ENCODE measurements at places on chromosomes 11 and 22. TPM values are rescaled to one million over a fixed set of nuclear protein-coding genes. Genes with fewer than 3 reads are reported as not detected.
A peak's percentile ranks its signal among the peaks of the same experiment; 100 is the strongest.

DNA sequence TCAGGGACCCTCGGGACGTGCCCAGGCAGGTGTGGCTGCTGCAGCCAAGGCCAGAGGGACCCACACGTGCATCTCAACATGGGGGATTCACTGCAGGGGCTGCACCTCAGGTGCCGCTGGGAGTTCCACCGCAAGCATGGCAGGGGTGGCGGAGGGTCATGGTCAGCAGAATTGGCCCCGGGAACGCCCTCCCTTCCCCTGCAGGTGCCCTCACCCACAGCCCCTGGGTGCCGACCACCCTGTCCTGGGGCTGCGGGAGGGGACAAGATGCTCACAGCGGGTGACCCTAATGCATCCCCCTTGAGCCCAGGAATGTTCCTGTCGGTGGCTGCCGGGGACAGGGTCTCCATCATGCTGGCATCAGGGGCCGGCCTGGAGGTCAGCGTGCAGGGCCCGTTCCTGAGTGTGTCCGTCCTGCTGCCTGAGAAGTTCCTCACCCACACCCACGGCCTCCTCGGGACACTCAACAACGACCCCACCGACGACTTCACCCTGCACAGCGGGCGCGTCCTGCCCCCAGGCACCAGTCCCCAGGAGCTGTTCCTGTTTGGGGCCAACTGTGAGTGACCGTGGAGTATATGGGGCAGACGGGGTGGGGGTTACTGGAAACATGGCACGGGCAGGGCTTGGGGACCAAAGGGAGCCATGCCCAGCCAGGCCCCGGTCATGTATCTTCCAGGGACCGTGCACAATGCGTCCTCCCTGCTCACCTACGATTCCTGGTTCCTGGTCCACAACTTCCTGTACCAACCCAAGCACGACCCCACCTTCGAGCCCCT, 5.8 kb downstream of the SUSD2 start:
- DNase-seq, result peak; percentile 19

DNA sequence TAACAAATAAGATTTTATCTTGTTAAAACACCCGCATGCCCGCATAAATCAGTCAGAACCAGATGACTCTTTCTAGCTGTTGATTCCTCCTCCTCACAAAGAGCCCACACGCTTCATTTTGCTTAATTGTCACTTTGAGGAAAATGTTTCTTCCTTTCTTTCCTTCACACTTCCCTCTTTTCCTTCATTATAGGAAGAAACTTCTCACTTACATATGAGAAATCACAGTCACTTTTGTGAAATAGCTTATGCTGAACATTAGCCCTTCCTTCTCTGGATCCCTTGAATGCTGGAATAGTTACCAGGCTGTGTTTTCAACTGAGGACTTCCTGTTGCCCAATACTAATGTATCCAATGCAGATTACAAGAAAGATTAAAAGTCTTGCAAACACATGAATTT, 5.8 kb downstream of the MS4A6E start:
- DNase-seq, result no peak

GRCh38 chr11:77083566-77084245, 16.9 kb downstream of the CAPN5 start:
- peak; percentile 32 for DNase-seq

- DNase-seq, result no peak
These were observed 939 bp downstream of the ALX4 start for GRCh38 chr11:44308923-44309477.

DNA sequence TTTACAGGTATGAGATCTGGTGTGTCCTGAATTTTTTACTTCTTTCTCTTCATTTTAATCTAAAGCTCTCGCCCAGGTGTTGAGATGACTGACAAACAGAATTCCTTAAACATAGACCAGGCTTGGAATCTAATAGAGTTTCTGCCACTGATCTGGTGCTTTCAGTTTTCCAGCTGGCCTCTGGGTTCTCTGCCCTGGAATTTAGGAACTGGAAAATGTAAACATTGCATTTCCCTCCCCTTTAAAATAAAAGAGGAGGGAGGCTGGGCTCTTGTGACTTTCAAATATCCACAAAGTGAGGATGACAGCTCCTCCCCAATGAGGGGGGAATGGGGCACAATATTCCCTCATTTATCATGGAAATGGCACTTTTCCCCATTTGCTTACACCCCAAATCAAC, 5.0 kb downstream of the PAMR1 start:
- DNase-seq, result no peak

- peak; percentile 73 for DNase-seq
These were observed 10.6 kb downstream of the SPTBN2 start for GRCh38 chr11:66718320-66718971.

DNA sequence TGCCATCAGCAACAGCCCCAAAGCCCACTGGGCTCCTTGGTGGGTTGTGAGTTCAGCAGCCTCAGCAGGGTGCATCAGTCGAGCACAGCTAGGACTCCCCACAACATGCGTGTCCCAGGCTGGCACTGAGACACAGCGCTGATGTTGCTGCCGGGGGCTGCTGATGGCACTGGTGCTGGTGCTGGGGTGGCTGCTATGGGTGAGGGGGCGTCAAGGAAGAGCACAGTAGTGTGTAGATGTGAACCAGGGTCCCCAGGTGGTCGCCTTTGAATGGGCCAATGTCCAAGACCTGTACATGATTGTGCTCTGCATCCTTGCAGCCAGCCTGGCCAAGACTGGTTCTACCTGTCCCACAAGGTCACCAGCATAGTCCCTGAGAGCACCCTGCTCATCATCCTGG, 121.3 kb upstream of the SERPIND1 start:
- no peak for DNase-seq

DNA sequence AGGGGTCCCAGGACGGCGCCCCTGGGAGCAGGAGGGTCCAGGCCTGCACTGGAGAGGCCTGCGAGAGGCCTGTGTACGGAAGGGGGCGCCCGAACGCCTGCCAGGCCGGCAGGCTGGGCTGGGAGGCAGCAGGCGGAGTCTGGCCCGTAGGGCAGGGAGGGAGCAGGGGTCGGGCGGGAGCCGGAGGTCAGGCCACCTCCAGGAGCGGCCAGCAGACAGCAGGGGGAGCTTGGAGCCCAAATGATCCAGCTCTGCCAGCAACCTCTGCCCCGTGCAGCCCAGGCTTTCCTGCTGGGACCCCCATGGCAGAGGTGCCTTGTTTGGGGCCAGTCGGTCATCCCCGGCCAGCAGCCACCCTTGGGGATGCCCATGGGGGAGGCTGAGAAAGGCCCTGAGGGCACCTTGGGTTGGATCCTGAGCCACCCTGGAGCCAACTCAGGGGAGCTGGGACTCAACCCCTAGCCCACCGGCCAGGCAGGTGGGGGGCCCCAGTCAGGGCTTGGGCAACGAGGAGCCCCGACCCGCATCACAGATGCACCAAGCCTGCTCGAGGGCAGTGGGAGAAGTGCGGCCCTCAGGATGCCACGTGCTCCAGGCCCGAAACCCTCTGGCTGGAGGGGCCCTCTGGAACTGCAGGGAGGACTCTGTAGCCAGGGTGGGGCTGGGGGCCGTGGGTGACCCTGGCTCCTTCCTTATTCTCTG, 9.6 kb upstream of the SYT8 start:
- peak; percentile 77 for DNase-seq

DNA sequence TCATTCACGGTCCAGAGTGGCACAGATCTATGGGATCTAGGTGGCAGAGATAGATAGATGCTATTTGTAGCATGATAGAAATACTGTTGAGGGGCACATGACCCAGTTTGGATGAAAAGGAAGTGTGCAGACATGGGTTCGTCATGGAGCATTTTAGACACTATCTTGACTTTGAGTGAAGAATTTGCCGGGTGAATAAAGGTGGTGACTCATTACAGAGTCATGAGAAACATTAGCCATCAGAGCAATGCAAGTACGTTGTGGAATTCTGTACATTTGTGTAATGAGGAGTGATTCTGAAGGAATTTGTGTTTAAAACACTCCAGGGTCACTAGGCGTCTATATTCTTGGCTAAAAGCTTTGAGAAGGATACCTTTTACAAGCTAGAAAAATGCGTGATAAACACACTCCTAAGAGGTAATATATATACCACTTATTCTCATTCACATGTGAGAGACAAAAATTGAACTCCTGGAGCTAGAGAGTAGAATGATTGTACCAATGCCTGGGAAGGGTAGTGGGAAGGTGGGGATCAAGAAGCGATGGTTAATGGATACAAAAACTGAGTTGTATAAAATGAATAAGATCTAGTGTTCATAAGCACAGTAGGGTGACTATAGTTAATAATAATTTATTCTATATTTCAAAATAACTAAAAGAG, 593.7 kb upstream of the LUZP2 start:
- DNase-seq, result no peak

DNA sequence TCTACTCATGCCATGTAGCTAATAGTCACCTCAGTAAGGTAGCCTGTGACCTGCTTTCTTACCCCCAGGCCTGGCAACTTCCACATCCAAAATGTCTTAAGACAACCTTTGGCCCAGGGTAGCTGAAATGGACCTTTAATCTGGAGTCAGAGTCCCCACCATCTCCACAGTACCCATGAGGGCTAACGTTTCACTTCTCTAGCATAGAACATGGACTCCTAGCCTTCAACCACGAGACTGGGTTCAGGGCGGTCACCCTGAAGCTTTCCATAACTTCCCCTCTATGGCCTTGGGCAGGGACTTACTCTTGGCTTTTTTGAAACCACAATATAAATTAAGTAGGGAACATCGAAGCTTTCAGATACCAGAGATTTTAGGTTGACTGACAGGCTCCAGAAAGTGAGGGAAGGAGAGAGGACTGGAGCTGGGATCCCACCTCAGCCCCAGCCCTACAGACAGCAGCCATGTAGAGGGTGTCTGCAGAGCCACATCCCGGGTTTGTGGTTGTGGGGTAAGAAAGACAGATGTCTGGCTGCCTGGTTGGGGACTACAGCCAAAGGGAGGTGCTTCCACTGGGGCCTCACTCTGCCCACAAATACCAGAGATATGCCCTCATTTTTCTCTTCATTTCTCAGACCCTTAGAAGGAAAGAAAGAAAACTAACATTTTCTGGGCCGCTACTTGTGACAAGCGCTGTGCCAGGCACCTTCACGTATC, 2.6 kb downstream of the TBC1D10A start:
- DNase-seq, result no peak

- DNase-seq, result no peak
These were observed 61.8 kb upstream of the ADA2 start for GRCh38 chr22:17281026-17281425.

GRCh38 chr11:12628314-12628713, 45.9 kb upstream of the TEAD1 start:
- no peak for DNase-seq

DNA sequence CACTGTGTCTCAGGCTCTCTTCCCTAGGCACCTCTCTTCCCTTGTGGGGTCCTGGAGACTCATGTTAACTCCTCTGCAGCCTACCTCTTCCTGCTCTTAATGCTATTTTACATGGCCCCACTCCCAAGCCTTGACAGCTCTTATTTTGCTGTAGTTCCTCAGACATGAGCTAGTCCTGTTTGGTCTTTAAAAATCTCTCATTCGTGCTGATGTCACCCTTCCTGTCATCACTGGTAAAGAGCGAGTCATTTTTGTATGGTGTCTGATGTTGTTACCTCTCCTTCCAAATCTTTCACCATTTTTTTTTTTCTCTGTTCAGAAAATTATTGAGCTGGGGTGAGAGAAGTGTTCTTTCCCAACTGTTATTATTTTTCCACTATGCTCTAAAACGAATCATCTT, 84.8 kb upstream of the ZBED5 start:
- DNase-seq, result no peak

DNA sequence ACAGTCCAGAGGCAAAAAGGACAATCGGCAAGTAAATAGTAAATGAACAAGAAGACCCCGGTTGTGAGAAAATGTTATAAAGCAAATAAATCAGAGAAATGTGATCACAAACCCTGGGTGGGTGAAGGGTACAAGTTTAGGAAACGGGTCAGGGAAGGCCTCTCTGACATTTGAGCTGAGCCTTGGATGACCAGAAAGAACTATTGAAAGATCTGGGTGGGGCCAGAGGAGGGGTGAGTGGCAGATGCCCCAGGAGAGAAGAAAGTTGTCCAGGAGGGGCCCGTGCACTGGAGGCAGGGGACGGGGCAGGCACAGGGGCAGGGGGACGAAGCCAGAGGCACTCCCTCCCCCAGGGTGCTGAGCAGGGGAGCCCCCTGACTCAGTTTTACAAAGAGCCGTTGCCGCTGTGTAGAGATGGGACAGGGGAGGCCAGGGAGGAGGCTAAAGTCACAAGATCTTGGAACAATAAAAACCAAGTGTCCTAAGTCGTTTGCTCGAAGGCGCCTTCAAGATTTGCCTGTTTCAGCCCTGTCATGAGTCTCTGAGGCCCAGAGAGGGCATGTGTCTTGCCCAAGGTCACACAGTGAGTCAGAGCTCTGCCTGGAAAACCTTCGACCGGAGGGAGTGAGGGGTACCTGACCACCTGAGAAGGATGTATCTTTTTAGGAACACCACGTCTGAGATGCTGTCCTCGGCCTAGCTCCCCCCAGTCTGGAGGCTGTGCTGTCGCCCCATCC, 10.8 kb upstream of the PDGFB start:
- DNase-seq, result no peak

- DNase-seq, result no peak
These were observed 72.4 kb upstream of the BIRC3 start for GRCh38 chr11:102244681-102245409.

- DNase-seq, result no peak
These were observed 93.7 kb downstream of the CCDC83 start for GRCh38 chr11:85948884-85949283.

DNA sequence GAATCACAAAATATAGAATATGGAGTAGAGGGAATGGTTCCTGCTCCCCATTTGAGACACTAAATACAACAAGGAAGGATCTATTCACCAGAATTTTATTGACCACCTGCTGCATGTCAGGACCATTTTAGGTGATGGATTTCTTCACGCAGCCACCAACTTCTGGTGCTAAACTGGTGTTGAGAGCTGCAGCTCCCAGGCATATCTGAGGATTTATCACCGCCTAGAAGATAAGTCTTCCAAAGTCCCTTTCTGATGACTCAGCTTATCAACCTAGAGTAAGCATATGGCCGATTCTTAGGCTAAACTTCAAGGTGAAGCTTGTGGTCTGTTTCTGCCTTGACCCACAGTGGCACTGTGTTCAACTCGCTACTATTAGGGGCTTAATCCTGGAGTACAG, 6.7 kb downstream of the DDI1 start:
- DNase-seq, result no peak

GRCh38 chr11:77647654-77648305, 10.2 kb upstream of the CLNS1A start:
- DNase-seq, result no peak

DNA sequence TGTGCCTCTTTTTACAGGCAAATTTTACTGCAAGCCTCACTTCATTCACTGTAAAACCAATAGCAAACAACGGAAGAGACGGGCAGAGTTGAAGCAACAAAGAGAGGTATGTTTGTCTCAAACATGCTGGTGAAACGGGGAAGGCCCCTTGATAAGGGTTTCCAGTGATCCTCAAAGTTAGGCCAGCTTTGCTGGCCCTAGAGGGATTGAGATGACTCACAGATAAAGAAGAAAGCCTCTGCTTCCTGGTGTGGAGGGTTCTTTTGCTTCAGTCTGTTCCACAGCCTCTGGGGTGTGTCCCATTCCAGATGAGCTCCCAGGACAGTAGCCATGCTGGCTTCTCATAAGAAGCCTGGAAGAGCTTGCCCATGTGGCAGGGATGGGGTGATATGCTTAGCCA, 118.9 kb upstream of the PARVA start:
- no peak for DNase-seq

Gene REXO2
- 48.2 TPM for total RNA-seq

Gene TIMP3
- total RNA-seq, result 14.4 TPM

Gene FOLR1
- total RNA-seq, result not detected

Gene DKK3
- total RNA-seq, result 52.9 TPM

Gene DNAJB7
- 0.90 TPM for total RNA-seq

Gene RFPL2
- not detected for total RNA-seq

Gene CDON
- 91.6 TPM for total RNA-seq

Gene GAB4
- total RNA-seq, result not detected

Gene TSPAN18
- total RNA-seq, result 3.6 TPM

Gene IGLL1
- total RNA-seq, result not detected

Gene SMIM35
- total RNA-seq, result not detected

Gene APLNR
- 2.4 TPM for total RNA-seq

Gene MFRP
- total RNA-seq, result not detected

Gene FADD
- total RNA-seq, result 26.9 TPM
